ENCODE measurements at places on chromosomes 2 and 18. TPM values are rescaled to one million over a fixed set of nuclear protein-coding genes. Genes with fewer than 3 reads are reported as not detected.

DNA sequence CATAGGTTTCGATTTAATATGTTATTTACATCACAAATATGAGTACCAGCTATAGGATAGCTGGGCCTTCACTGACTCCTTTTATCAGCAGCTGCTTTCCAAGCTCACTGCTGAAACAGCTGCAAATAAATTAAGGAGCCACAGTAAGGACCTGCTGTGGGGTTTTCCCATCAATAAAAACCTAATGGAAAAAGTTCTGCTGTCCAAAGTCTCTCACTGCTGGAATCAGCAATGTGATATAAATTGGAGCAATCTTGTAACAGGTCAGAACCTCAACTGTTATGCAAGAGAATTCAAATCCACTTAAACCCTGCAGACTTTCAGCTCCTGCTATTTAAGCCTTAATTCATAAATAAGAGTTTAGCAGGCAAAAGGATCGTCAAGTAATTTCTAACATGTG, 61.3 kb downstream of the NEB start:
- H3K4me3 ChIP-seq = no peak overlapping the region
- peaks cover 13% of the 10 kb centered on the region for H3K27me3 ChIP-seq
- no peak overlapping the region for H3K27ac ChIP-seq
- no peaks in the 10 kb centered on the region for H3K36me3 ChIP-seq

- no peak overlapping the region for H3K4me3 ChIP-seq
- no peak for DNase-seq
- H3K27ac ChIP-seq = no peak overlapping the region
- peaks cover 28% of the 10 kb centered on the region for H3K4me1 ChIP-seq
- H3K36me3 ChIP-seq = no peaks in the 10 kb centered on the region
- H3K27me3 ChIP-seq = no peaks in the 10 kb centered on the region
Measured at GRCh38 chr18:9092665-9093064, 9.8 kb upstream of the NDUFV2 start.

DNA sequence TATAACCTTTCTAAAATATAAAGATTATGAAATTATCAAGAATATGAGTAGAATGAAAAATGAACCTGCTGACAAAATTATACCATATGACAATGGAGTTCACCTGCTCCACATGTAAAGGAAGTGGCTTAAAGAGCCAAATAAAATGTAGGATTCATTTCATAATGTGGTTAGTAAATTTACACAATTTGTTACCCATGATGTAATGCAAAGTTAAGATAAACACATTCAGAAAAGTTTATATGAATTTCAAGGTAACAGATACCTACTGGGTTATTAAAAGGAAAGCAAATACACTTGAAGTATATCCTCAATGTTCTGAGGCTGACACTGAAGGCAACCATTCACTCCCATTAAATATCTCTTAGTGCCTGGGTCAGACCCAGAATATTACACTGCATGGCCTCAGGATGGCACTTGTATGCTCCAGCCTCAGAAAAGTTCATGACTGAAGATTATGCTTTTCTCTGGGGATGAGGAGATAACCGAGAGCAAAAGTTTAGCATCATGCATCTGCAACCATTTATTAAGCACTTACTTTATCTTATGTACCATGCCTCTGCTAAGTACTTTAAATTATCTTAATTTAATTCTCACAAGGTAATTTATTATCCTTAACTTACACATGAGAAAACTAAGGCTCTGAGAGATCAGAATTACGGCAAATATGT, 6.2 kb downstream of the STRN start:
- H3K4me3 ChIP-seq = no peak overlapping the region
- DNase-seq = no peak
- H3K4me1 ChIP-seq = peaks cover 40% of the 10 kb centered on the region
- peaks cover 5% of the 10 kb centered on the region for H3K36me3 ChIP-seq

DNA sequence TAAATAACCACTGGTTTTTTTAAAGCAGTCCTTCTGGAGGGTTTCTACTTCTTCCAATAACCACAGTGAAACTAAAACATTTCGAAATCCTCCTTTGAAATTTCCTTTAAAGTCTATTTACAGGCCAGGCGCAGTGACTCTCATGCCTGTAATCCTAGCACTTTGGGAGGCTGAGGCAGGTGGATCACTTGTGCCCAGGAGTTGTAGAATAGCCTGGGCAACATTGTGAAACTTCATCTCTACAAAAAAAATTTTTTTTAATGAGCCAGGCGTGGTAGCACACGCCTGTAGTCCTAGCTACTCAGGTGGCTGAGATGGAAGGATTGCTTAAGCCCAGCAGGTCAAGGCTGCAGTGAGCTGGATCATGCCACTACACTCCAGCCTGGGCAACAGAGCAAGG, 15.2 kb downstream of the KIDINS220 start:
- peaks cover 10% of the 10 kb centered on the region for H3K36me3 ChIP-seq
- peaks cover 6% of the 10 kb centered on the region for H3K4me1 ChIP-seq
- H3K27me3 ChIP-seq = no peaks in the 10 kb centered on the region
- H3K27ac ChIP-seq = no peak overlapping the region
- no peak for DNase-seq

Gene FAP
- 171 TPM for total RNA-seq

Gene MRO
- total RNA-seq = not detected

Gene COPS9
- 139 TPM for total RNA-seq

GRCh38 chr2:25285265-25286024, 56.3 kb downstream of the DNMT3A start:
- no peaks in the 10 kb centered on the region for H3K27me3 ChIP-seq
- H3K4me1 ChIP-seq = no peaks in the 10 kb centered on the region
- peaks cover 3% of the 10 kb centered on the region for H3K36me3 ChIP-seq
- no peak overlapping the region for H3K27ac ChIP-seq

Gene CNNM3
- total RNA-seq = 10.2 TPM

Measured in chondrocyte (in vitro differentiated cells).